Peyer's patch (tissue), 4 donors: ENCODE measurements at places on chromosomes 2 and 18. TPM values are rescaled to one million over a fixed set of nuclear protein-coding genes. Genes with fewer than 3 reads are reported as not detected.

SGPP2 gene
- total RNA-seq, result 48.8 TPM

UCN gene
- 5.2 TPM for total RNA-seq

EML6 gene
- total RNA-seq, result 5.9 TPM

ZC3H8 gene
- 32.2 TPM for total RNA-seq

UGT1A6 gene
- 57.4 TPM for total RNA-seq

GALR1 gene
- not detected for total RNA-seq

ZAP70 gene
- total RNA-seq, result 28.7 TPM

PEX13 gene
- 33.5 TPM for total RNA-seq

FSIP2 gene
- 5.0 TPM for total RNA-seq

- H3K36me3 ChIP-seq, result no peaks in the 10 kb centered on the region
- no peak overlapping the region for H3K4me3 ChIP-seq
- no peak overlapping the region for H3K27ac ChIP-seq
- no peaks in the 10 kb centered on the region for H3K4me1 ChIP-seq
These were observed 7.3 kb upstream of the ID2 start for GRCh38 chr2:8674420-8675009.

DNA sequence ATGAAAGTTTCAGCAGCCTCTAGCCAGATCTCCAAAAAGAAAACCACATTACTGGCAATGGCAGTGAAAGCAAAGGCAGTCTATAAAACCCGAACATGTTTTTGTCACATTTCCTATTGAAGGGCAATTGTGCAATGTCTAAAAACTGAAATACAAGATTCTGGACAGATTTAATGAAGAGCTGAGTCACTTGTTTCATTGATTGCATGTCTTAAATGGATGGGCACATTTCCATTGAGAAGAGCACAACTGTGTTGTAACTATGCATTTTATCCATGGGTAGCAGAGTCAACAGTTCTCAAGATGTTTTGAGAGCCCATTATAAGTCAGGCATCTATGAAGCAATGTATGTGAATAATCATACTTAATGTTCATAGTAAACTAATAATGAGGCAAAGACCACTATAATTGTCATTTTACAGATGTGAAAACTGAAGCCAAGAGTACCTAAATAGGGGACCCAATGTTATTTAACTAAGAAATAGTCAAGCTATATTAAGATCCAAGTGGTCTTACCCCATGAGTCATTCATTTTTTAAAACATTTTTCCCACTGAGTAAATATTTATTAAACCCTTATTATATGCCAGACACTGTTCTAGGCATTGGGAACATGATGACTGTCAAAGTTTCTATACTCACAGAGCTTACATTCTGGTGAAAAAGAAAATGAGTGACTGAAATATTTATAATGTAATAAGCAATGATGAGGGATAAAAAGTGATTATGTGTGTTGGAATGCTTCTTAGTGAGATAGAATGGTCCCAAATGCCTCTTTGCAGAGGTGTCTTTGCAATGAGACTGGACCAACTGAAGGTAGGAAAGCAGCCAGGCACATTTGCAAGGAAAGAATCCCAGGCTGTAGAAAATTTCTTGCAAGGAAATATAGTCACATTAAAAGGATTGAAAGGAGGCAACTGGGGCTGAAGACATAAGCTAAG lies 818.9 kb upstream of the ACVR2A start:
- H3K4me1 ChIP-seq, result peaks cover 5% of the 10 kb centered on the region
- H3K27ac ChIP-seq, result no peak overlapping the region
- DNase-seq, result no peak
- no peaks in the 10 kb centered on the region for H3K36me3 ChIP-seq

DNA sequence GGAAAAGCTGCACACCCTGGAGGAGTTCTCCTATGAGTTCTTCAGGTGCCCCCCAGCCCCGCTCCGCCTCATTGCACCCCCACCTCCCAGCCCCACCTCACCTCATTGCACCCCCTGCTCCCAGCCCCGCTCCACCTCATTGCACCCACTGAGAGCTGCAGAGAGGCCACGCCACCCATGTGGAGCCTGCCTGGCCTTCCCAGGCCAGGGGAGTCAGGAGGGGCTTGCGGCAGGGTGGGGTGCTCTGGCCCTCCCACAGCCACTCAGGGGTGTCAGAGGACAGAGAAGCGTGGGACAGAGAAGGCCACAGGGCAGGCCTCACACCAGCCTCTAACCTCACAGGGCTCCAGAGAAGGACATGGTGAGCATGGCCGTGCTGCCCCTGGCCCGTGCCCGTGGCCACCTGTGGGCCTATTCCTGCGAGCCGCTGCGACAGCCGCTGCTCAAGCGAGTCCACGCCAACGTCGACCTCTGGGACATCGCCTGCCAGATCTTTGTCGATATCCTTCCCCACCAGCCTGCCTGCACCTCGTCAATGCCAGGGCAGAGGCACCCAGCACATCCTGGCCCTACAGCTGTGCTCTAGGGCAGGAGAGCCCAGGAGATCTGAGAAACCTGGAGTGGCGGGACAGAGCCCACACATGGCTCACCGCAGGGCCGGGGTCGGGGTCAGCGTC lies 15.0 kb upstream of the GPR17 start:
- H3K4me1 ChIP-seq, result no peaks in the 10 kb centered on the region
- no peaks in the 10 kb centered on the region for H3K27me3 ChIP-seq
- H3K27ac ChIP-seq, result no peak overlapping the region
- no peak overlapping the region for H3K4me3 ChIP-seq
- no peak for DNase-seq
- no peaks in the 10 kb centered on the region for H3K36me3 ChIP-seq

- DNase-seq, result no peak
- no peak overlapping the region for H3K4me3 ChIP-seq
- H3K4me1 ChIP-seq, result no peaks in the 10 kb centered on the region
These were observed 95.4 kb upstream of the FZD7 start for GRCh38 chr2:201938156-201938775.

DNA sequence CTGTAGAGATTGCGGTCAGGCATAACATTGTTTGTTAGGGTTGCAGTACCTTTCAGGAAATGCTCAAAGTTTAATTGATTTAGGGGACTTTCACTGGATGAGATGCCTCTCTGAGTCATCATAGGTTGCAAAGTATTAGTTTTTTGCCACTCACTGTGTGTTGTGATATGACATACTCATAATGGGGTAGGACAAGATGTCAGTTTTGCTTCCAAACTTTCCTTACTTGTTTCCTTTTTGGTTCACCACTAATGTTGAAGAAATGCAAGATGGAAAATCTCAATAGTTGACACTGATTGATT lies 35.0 kb upstream of the PTH2R start:
- no peak overlapping the region for H3K27ac ChIP-seq
- H3K4me1 ChIP-seq, result no peaks in the 10 kb centered on the region
- no peak overlapping the region for H3K4me3 ChIP-seq
- no peaks in the 10 kb centered on the region for H3K36me3 ChIP-seq

DNA sequence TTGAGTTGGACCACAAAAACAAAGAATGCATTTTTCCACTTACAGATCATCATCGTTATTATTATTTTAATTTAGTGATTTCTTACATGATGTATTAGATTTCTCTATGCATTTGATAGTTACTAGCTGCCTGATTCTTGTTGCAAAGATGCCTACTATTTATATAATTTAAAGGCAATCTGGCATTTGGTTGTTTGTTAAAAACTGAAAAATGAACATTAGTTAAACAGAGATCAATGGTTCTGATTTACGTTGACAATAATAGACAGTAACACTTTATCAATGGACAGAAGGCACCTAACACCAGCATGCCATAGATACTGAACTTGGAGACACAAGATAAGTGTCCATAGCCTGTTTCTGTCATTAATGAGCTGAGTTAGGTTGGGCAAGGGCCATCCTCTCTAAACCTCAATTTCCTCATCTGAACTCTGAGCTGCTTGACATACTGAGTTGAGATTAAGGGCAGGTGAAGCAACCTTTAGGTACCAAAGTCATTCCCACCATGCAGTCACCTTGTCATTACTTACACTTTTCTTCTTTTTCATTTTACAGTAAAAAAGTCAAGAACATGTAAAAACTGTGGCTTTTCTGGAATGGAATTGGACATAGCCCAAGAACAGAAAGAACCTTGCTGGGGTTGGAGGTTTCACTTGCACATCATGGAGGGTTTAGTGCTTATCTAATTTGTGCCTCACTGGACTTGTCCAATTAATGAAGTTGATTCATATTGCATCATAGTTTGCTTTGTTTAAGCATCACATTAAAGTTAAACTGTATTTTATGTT lies 3.1 kb downstream of the CCL20 start:
- no peaks in the 10 kb centered on the region for H3K27me3 ChIP-seq
- H3K4me3 ChIP-seq, result no peak overlapping the region

DNA sequence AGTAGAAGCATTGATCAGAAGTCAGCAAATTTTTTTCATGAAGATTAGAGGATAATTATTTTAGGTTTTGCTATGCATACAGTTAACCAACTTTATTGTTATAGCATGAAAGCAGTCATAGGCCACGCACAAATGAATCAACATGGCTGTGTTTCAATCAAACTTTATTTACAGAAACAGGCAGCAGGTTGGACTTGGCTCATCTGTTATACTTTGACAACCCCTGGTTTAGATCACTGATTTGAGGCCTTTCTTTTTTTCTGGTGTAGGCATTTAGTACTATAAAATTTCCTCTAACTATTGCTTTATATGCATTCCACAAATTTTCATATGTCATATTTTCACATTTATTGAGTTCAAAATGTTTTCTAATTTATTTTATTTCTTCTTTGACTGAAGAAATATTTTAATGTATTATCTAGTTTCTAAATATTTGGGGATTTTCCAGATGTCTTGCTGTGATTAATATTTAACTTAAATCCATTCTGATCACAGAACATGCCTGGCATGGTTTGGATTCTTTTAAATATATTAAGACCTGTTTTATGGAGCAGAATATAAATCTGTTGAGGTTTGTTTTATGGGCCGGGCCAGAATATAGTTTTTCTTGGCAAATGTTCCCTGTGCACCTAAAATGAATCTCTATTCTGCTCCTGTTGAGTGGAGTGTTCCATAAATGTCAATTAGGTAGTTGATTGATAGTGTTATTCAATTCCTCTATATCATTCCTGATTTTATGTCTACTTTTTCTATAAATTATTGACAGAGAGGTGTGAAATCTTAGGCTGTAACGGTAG lies 116.3 kb upstream of the KLHL29 start:
- H3K27me3 ChIP-seq, result no peaks in the 10 kb centered on the region
- H3K27ac ChIP-seq, result no peak overlapping the region
- DNase-seq, result no peak
- H3K4me1 ChIP-seq, result no peaks in the 10 kb centered on the region
- no peaks in the 10 kb centered on the region for H3K36me3 ChIP-seq

- H3K27me3 ChIP-seq, result no peaks in the 10 kb centered on the region
- H3K27ac ChIP-seq, result no peak overlapping the region
- no peaks in the 10 kb centered on the region for H3K4me1 ChIP-seq
- H3K36me3 ChIP-seq, result no peaks in the 10 kb centered on the region
- no peak for DNase-seq
These were observed 170.7 kb downstream of the TMEM182 start for GRCh38 chr2:102932501-102932900.

DNA sequence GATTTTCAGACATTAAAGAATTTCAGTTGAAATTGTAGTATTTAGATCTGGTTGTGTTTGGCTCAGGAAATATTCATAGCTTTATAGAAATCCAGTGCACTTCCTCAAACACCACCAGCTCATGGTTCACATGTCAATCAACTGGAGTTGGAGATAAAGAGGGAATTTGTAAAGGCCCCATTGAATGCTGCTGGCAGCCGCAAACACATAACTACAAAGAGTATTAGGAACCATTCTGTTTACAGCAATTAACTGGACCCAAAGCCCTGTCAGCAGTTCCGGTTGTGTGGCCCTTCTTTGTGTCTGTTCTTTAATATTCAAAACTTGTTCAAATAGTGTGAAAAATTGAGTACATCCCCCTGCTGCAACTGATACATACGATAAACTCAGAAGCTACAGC lies 107.4 kb upstream of the LRRTM4 start:
- DNase-seq, result no peak
- H3K27me3 ChIP-seq, result no peaks in the 10 kb centered on the region
- H3K4me3 ChIP-seq, result no peak overlapping the region

DNA sequence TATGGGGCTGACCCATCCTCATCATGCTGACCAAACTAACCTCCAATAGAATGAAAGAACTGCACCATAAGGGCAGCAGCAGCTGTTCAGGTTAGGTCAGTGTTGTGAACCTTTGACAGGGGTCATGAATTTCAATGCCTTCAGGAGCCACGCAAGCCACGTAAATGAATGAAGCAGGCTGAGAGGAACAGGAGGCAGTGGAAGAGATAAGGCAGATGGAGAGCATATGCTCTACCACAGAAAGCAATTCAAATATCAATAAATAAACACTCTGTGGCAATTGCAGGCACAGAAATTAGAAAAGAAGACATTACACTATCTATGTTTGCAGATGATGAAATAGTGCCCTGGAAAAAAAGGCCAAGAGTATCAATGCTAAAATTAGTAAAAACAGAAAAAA lies 56.3 kb downstream of the SCG2 start:
- H3K27ac ChIP-seq, result no peak overlapping the region
- DNase-seq, result no peak
- H3K4me3 ChIP-seq, result no peak overlapping the region
- H3K36me3 ChIP-seq, result no peaks in the 10 kb centered on the region
- H3K27me3 ChIP-seq, result no peaks in the 10 kb centered on the region

DNA sequence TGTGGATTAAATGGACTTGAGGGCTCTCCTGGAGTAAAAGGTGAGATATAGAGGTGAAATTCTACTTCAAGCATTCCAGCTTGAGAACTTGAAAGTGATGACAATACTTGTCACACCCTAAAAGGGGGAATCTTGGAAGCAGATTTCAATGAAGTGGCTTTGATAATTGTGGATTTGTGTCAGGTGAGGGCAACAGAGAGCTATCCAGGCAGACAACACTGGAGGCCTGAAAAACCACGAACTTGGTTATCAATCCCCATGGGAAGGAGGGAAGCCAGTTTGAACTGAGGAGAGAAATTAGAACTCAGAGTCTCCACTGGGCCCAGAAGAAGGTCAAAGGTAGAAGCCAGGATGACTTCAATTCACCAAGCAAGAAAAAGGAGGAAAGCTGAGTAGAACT lies 263.9 kb downstream of the FIGN start:
- H3K27ac ChIP-seq, result no peak overlapping the region
- no peaks in the 10 kb centered on the region for H3K27me3 ChIP-seq
- H3K36me3 ChIP-seq, result no peaks in the 10 kb centered on the region
- DNase-seq, result no peak

GRCh38 chr2:190781604-190782198 lies 98.9 kb upstream of the GLS start:
- no peaks in the 10 kb centered on the region for H3K36me3 ChIP-seq
- H3K27ac ChIP-seq, result no peak overlapping the region
- H3K4me1 ChIP-seq, result peaks cover 5% of the 10 kb centered on the region
- H3K4me3 ChIP-seq, result no peak overlapping the region

GRCh38 chr2:102149644-102150455 lies 7.3 kb downstream of the IL1R1 start:
- H3K4me3 ChIP-seq, result no peak overlapping the region
- no peaks in the 10 kb centered on the region for H3K36me3 ChIP-seq
- DNase-seq, result no peak
- H3K27ac ChIP-seq, result no peak overlapping the region
- no peaks in the 10 kb centered on the region for H3K4me1 ChIP-seq

GRCh38 chr2:237478979-237479378 lies 8.1 kb upstream of the MLPH start:
- H3K4me1 ChIP-seq, result peaks cover 3% of the 10 kb centered on the region
- H3K27ac ChIP-seq, result no peak overlapping the region
- DNase-seq, result no peak
- no peaks in the 10 kb centered on the region for H3K27me3 ChIP-seq
- no peaks in the 10 kb centered on the region for H3K36me3 ChIP-seq
